Effector memory CD8-positive, alpha-beta T cell (primary cell): ENCODE measurements at places on chromosomes 16 and 17.
A peak's percentile ranks its signal among the peaks of the same experiment; 100 is the strongest.

DNA sequence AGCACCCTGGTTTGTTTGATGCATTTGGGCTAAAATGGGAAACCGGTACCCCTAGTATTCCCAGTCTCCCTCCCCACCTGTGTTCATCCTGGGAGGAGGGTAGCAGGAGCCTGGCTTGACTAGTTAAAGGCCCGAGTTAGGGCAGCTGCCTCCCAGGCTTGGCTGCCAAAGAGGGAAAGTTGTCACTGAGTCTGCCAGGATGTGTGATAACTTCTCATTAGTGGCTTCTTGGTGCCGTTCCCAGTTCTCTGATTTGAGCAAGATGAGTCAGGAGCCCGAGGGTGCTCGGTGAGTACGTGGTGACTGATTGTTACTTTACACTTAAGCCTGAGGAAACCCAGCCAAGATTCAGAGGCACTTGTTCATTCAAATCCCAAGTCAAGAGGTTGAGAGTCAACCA lies 2.5 kb downstream of the KRT32 start:
- no peak for DNase-seq

DNA sequence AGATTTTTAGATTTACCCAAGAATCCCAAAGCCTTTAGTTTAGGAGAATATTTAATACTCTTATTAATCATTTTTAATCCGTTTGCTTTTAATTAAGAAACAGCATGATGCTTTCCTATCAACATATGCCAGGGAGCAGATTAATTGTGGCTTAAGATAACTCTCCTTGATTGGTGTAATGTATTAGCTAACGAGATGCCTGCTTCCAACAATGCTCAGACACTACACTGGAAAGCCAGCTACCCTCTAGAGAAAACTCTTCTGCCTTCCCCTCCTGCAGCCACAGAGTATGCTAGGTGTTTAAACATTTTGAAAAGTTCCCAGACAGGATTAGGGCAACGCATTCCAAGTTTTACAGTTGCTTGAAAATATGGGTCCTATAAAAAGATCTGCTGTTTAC lies 142.2 kb downstream of the AATF start:
- DNase-seq: no peak

GRCh38 chr17:57810721-57811637 lies 38.9 kb downstream of the MRPS23 start:
- no peak for DNase-seq

GRCh38 chr17:74637926-74638325 lies 14.4 kb upstream of the CD300E start:
- no peak for DNase-seq

GRCh38 chr17:19713462-19713861 lies 2.9 kb downstream of the SLC47A2 start:
- no peak for DNase-seq

DNA sequence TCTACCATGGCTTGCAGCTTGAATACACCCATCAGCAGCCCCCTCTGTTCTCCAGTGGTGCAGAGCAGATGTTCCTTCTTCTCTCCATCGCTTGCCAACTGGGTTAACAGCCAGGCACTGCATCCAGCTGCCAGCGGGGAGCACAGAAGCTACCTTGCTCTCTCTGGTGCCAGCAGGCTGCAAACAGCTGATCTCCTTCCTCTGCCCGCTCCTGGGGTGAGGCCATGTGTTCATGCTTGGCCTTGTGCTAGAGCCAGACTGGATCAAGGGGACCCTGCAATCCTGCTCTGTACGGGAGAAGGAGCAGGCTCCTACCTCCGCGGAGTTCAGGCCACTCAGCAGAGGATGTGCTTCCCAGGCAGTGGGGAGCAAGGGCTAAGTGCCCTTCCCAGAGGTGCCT lies 24.1 kb upstream of the ENGASE start:
- DNase-seq: no peak

GRCh38 chr16:3591436-3591803 lies 14.2 kb upstream of the NLRC3 start:
- DNase-seq: no peak

- no peak for DNase-seq
Observed at GRCh38 chr16:50814541-50814940, 72.7 kb downstream of the CYLD start.

DNA sequence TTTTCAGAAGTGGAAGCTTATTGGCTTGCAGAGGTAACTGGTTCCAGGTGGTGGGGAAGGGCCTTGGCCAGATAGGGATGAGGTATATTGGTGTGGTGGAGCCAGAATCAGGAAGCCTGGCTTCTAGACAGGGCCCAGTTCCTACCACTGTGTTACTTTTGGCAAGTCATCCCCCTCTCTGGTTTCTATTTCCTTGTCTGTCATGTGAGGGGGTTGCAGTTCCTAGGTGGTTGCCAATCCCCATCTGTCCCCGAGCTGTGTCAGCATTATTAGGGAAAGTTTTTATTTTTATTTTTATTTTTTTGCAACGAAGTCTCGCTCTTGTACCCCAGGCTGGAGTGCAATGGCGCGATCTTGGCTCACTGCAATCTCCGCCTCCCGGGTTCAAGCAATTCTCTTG lies 3.0 kb downstream of the SMCR8 start:
- no peak for DNase-seq

DNA sequence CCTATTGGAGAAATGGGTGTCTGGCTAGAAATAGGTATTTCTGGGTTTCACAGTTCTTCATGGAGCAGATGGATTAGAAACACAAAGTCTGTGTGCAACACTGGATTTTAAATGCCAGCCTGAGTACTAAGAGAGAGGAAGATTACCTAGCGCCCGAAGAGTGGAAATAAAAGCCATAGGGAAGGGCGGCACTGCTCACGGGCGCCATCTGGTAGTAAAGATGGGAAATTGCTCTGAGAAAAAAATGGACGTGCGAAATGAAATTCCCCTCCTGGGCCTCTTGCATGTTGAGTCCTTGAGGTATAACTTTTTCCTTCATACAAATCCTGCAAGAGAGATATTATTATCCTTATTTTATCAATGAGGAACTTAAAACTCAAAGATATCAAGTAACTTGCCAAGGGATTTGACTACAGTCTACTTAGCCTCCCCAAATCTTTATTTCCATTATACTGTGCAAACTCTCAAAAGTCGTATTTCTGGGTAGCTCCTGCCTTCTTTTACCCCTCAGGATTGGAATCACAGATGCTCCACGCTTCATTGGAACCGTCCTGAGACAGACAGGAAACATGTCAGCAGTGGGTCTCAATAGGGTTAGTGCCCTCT lies 72.8 kb downstream of the MMD start:
- peak; percentile 20 for DNase-seq

- no peak for DNase-seq
Observed at GRCh38 chr17:42571435-42572225, 4.7 kb downstream of the MLX start.

GRCh38 chr17:28907709-28908475 lies 5.0 kb upstream of the DHRS13 start:
- no peak for DNase-seq
